ENCODE measurements at places on chromosomes 13 and 19.
A peak's percentile ranks its signal among the peaks of the same experiment; 100 is the strongest.

DNA sequence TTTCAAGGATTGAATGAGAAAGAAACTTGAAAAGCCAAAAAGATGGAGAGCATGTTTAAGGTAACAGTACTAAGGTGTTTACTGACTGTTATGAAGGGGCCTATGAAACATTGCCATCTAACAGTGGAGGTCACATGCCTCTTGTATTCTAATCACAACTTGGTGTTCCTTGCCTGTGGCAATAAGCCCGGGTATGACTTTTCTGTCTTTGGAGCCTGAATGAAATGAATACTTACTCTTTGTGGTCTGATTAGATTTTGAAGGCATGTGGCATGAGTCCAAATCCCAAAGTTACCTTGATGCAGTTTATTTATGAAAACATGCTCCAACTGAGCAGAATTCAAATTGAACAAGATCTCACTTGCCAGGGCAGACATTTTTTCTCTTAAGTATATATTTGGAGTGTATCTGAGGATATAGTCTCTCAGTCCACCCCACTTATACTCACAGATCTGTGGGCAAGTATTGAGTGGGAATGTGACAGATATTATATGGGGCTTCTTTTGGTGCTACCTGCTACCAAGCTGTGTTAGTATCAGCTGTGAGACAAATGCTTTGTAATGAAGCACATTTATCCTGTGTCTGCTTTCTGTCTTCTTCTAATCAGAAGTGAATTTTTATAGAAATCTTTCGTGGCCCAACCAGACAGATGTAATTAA, 67.5 kb downstream of the B3GLCT start:
- no peak for DNase-seq

DNA sequence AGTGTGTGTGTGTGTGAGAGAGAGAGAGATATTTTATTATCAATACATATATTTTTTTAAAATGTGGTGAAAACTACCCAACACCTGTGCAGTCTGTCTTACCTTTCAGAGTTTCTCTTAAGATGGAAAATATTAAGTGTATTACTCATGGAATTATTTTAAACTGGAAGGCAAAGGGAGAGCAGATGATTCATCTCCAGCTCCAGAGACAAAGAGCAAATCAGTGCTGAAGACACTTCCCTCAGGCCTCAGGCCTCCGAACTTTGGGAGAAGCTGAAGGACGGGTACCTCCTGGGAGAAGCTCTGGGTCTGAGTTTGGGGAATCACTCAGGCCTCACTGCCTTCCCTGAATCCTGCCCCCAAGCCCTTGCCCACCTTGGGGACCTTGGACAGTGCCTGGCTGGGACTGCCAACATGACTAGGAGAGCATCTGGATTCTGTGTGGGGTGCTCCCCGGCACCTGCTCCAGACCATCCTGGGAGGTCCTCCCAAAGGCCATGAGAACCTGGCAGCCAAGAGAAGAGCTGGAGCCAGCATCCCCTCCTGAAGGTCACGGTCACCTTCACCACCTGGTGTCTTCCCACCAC, 170.4 kb upstream of the UBL3 start:
- DNase-seq, result no peak

DNA sequence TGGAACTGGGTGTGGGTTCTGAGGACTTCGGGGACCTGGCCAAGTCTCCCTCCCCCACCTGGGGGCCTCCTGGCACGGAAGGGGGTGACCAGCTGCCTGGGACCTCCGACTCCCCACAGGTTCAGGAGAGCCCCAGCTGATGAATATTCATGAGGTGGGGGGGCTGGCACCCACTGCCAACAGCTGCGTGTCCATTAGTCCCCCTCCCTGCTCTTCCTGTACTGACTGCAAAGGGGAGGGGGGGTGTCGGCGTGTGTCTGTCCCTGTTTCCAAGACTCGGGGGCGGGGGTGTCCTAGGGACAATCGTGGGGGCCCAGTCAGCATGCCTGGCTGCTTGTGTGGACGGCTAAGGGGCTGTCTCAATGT, 10.6 kb upstream of the NFIX start:
- DNase-seq, result no peak

- DNase-seq, result no peak
These were observed 244.2 kb upstream of the SOX21 start for GRCh38 chr13:94956417-94957110.

DNA sequence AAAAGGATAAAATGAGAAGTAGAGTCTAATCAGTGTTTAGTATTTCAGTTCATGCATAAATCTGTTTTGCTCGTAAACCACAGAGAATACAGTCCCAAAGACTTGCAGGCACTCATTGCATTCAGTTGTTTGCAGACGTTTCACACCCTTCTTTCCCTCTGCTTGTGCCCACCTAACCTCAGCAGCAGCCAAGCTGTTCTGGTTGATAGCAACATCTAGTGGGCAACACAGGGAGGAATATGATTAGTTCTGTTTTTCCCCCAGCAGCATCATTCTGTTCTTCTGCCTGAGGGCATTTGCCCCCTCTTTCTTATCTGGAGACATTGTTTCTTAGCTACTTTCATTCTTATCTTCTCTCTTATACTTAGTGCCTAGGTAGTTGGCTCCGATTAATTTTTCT, 135.6 kb downstream of the PAN3 start:
- DNase-seq, result no peak

DNA sequence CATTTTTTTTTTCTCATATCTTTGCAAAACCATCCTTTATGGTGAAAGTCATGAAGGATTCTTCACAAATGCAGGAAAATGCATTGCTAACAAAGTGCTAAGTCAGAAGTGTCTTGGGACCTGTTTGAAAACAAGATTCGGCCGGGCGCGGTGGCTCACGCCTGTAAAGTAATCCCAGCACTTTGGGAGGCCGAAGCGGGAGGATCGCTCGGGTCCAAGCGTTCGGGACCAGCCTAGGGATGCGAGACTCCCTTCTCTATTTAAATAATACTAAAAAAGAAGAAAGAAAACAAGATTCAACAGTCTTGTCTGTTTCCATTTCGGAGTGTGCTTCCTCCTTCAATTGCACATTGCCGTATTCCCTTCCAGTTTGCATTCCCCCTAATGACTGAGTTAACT, 819 bp downstream of the EID2B start:
- DNase-seq, result no peak

- DNase-seq, result no peak
These were observed 311.8 kb downstream of the NDFIP2 start for GRCh38 chr13:79792716-79793115.

DNA sequence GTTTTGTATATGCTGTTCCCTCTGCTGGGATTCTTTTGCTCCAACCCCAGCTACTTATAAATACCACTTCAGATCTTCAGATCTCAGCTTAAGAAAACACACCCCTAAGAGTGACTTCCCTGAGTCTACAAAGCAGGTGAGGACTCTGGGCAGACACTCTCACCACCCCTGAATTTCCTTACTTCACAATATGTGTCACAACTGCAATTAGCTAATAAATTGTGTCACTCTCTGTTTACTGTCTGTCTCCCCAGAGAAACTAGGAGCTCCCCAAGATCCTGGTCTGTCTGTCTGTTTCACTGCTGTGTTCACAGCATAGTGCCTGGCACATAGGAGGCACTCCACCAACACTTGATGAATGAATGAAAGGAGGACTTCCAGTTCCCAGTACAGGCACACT, 14.4 kb downstream of the CEBPA start:
- no peak for DNase-seq

GRCh38 chr13:108269601-108270328, at the start of gene TNFSF13B:
Gene TNFSF13B (plus strand): TSS chr13:108269718. CDS start chr13:108269896, 178 bp downstream.
- no peak for DNase-seq

DNA sequence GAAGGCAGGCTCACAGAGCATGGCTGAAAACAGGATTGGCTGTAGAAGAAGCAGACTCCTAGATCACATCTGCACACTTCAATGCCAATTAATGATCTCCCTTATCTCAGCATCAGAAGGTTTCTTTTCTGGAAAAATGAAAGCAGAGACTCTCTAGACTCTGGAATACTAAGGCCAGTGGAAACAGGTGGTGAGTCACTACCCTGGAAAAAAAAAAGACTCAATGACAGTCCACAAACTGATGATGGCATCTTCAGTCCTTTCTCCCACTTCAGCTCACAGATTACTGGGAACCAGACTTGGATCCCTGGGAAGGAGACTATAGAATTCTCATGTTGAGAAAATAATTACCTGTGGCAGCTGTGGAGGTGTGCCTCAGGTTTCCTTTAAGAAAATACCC, 47.5 kb upstream of the MBNL2 start:
- DNase-seq, result no peak

GRCh38 chr13:30440910-30441703, 18.8 kb downstream of the UBE2L5 start:
- DNase-seq, result no peak

GRCh38 chr13:39600766-39601165, 2.2 kb downstream of the LHFPL6 start:
- DNase-seq, result peak; percentile 15

DNA sequence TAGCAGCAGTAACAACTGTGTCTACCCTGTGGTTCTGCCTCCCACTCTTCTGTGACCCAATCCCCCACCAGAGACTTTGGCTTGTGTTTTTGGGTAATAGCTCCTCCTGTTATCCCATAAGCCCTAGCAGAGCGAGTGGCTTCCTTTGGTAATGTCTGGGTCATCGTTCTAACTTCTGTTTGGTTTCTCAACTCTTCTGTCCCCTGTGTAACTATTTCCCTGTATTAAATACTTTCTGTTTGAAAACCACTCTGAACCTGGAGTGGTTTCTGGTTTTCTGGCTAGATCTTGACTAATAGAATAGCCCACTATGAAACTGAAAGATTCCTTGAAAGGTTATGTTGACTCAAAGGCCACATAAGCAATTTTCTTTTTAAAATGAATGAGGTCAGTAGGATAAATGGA, 350.0 kb downstream of the DCT start:
- no peak for DNase-seq

- no peak for DNase-seq
These were observed at the start of gene NFIX for GRCh38 chr19:12994701-12995595. Gene NFIX (plus strand): TSS chr19:12995475. CDS start chr19:12995838, 363 bp downstream.

GRCh38 chr13:113209336-113209758, at the start of gene CUL4A:
Gene CUL4A (plus strand): TSS chr13:113209613. CDS start chr13:113209628, 15 bp downstream.
- DNase-seq, result peak; percentile 90

DNA sequence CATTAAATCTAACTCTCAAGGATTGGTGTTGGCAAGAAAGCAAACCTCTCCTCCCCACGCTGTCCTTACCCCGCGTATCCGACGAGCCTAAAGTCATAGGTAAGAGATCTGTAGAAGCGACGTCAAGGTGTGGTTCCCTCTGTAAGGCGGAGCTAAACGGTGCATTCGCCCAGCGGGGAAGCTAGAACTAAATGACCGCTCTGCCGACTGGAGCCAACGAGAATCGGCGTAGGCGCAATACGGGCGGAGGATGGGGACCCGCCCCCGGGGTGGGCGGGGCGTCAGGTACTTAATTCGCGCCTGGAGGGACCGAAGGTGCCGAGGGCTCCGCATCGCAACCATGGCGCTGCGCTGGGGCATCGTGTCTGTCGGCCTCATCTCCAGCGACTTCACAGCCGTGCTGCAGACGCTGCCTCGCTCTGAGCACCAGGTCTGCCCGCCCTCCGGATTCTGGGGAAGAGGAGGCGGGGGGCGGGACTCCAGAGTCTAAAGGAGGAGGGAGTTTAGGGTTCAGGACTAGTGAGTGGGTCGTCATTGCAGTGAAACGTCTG, at the start of gene DHDH:
Gene DHDH, plus strand, starts transcription at position 318 of the 551 bp plus-strand sequence. Its CDS starts 23 bp downstream, at position 341.
- peak; percentile 95 for DNase-seq

DNA sequence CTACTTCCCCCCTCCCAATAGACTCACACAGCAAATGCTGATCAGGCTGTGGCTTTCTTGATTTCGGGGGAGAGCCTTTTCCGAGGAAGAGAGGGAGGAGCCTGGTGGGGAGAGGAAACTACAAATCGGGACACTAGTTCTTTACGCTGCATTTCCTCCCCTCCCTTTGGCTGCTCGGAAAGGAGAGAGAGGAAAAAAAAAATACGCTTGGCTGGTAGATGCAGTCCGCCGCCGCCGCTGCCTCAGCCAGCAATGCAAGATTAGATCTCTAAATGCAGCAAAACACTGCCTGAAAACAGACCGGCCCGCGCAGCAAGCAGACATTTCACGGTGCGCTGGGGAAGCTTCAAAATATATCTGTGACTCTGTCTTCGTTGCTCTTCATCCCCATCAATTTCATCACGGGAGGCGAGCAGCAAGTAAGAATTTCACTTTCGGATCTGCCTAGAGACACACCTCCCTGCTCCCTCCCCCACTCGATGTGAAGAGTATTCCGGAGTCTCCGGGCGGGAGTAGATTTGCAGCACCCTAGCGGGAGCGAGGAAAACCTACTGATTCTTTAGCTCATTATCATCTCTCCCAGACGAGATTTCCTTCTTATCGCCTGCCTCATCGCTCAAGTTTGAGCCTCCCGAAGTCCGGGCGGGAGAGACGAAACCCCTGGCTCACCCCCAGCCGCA, at the start of gene PCDH17:
Gene PCDH17, plus strand, starts transcription at position 149 of the 680 bp plus-strand sequence. CDS start 803 bp downstream, outside the sequence.
- DNase-seq, result no peak

DNA sequence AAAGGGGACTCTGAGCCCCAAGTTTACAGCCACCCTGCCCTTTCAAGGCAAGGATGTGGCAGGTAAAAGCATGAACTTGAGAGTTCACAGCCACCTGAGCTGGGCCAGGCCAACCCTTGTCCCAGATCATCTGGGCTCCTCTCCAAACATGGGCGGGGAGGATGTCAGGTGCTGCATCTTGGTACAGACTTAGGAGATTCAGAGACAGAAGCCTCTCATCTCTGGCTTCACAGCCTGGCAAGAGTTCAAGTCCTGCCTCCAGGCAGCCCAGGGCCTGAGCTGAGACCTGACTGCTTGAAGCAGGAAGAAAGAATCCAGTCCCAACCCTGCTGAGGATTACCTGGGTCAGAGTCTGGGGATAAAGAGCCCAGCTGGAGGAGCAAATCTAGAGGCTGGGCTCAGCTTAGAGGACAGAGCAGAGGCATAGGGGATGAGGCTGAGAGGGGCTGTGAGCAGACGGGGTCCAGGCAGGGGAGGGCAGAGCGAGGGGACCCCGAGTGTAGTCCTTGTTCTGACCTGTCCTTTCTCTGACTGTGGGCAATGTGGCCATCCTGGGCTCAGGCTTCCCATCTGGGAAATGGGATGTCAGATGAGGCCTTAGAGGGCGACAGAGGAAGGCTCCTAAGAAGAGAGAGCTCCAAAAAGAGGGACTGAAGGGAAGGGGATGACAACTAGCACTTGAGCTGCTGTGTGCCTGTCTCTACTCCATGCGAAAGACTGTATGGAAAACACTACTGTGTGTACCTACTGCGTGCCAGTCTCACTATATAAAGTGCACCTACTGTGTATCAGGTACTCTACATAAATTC, 6.6 kb upstream of the OR10H5 start:
- no peak for DNase-seq

- no peak for DNase-seq
These were observed 546.6 kb downstream of the DACH1 start for GRCh38 chr13:71320452-71320851.

DNA sequence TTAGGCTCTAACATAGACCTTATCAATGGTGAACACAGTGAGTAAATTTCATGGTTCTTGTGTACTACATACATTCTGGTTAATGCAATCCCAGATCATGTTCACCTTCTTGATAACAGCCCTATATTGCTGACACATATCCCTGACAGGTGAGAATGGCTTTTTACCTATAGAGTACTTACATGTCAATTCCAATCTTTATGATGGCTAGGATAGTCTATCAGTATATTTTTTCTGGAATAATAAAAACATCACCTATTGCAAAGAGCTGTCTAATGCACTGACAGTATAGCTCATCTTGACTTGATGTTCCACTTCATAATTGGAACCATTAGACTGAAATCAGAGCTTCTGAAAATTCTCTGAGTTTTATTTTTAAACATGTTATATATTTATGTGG, 199.4 kb downstream of the ENOX1 start:
- DNase-seq, result no peak

GRCh38 chr19:23769691-23770468, 11.2 kb upstream of the ZNF681 start:
- DNase-seq, result no peak

GRCh38 chr13:112900226-112900600, 68.8 kb upstream of the MCF2L start:
- no peak for DNase-seq
